NCI-H524 (cell line): ENCODE measurements at places on chromosomes 11 and 22.

DNA sequence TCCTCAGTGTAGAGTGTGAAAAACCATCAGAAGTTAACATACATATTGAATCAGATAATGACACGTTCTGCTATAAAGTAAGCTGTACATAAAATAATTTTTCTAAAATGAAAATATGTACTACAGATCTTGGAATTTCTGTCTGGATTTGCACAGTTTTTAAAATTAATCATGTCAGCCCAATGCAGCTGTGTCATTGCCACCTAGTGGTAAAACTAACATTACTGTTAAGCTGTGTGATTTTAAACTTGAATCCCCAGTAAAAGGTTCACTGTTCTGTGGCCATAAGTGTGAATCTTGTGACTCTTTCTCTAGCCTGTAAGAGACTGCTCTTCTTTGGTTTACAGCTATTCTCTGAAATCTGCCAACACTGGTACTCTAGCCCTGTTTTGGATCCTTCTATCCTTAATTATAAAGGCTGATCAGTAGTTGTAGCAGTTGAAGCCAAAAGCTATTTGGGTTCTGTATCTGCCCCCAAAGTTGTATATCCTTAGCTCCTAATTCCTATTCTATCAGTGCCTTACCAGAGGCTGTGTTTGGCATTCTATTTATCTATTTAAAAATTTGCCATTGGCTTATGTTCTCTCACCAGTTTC lies 4.0 kb downstream of the JRKL start:
- no peak for DNase-seq

DNA sequence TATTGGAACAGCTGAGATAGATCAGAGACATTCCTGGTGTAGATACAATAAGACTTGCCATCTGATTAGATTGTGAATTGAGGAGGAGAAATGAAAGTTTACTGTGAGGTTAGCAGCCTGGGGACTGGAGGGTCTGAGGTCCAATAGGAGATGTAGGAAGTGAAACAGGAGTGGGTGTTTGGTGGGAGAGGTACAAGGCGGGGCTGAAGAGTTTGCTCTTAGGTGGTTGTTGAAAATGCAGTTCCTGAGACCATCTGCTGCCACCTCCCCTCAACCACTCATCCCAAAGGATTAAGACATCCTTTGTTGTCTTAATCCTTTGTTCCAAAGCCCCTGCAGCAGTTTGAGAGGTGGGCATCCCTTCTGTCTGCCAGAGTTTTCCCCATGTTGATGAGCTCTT lies 14.8 kb downstream of the PIWIL4 start:
- DNase-seq, result peak; percentile 93

GRCh38 chr11:35318977-35319925 lies 100.1 kb downstream of the SLC1A2 start:
- DNase-seq, result peak; percentile 37

DNA sequence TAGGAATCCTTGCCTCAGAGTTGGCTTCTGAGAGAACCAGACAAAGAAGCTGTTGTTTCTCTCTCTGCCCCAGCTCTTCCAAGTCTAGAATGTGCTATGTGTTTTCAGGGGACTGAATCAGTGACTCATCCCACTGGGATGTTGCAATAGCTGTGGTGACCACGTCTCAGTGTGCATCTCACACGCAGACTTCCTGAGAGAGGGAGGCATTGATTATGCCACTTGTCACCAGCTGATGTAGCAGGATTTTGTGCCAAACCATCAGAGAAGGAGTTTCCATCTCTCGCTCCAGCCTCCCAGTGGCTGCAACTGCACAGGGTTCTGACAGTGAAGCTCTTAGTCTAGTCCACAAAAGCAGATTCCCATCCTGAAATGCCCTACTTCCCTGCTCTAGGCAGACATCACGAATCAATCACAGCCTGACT lies 455.8 kb downstream of the MIAT start:
- DNase-seq, result no peak

- no peak for DNase-seq
Observed at GRCh38 chr22:43554694-43555365, 143.0 kb downstream of the MPPED1 start.

DNA sequence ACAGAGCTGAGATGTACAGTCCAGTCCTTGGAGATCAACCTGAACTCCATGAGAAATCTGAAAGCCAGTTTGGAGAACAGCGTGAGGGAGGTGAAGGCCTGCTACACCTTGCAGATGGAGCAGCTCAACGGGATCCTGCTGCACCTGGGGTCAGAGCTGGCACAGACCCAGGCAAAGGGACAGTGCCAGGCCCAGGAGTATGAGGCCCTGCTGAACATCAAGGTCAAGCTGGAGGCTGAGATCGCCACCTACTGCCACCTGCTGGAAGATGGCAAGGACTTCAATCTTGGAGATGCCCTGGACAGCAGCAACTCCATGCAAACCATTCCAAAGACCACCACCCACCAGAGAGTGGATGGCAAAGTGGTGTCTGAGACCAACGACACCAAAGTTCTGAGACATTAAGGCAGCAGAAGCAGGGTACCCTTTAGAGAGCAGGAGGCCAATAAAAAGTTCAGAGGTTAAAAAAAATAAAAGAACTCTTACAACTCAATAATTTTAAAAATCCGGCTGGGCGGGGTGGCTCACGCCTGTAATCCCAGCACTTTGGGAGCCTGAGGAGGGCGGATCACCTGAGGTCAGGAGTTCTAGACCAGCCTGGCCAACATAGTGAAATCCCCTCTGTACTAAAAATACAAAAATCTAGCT lies 69.9 kb upstream of the RTL6 start:
- peak; percentile 58 for DNase-seq
